CD8-positive, alpha-beta T cell (primary cell): ENCODE measurements at places on chromosomes 1 and 21.

GRCh38 chr1:46399307-46399706 lies 5.2 kb downstream of the FAAH start:
- DNase-seq = no peak

- DNase-seq = no peak
Observed at GRCh38 chr1:90220941-90221693, 226.2 kb downstream of the ZNF326 start.

DNA sequence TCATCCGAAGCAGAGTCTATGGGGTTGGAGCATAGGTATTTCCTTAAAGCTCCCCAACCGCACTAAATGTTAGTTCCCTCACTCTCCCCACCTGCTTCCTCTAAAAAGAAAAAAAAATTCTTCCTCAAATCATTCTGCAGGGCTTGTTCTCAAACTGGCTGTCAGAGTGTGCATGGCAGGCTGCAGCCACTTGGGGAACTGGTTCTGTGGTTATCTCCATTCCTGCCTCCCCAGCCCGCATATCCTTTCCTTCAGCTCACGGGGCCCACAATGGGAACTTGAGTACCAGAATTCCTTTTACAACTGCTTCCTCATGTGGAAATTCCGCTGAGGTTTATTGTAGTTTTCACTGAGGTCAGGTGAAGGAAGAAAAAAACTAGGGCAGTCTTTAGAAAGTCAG lies 159.2 kb downstream of the PIGK start:
- no peak for DNase-seq

DNA sequence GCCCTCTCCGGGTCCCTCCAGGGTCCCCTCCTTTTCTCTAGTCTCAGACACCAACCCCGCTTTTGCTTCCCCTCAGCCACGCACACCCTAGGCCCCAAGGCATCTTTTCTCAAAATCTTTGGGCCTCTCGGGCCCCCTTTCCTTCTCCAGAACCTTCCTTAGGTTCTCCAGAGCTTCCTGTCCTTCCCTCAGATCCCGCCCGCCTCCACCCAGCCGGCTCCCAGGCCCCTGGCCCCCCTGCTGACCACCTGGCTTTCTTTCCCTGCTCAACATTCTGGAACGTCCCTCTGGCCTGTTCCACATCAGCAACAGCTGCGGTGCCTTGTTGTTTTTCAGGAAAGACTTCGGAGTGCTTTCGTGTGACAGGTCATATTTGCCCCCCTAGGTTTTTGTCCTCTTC lies 1.2 kb downstream of the ZDHHC18 start:
- DNase-seq = no peak

DNA sequence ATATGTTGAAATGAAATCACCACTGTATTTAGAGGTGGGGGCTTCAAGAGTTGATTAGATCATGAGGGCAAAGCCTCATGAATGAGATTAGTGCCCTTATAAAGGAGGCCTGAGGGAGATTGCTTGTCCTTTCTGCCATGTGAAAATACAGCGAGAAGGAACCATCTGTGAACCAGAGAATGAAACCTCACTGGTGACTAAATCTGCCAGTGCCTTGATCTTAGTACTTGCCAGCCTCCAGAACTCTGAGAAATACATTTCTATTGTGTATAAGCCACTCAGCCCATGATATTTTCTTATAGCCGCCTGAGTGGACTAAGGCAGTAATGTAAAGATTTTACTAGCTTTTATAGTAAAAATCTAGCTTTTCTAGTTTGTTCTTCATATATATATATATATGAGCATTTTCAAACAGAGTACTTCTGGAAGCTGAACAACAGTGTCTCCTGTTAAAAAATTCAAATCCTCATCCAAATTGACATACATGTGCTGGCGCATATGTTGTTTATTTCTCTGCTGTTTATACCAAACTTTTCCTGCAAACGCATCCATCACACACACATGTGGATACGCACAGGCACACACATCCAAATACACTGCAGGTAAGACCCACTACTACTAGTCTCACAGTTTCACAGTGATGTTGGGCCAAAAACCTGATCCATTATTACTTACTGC lies 213.1 kb downstream of the RGS7 start:
- no peak for DNase-seq

DNA sequence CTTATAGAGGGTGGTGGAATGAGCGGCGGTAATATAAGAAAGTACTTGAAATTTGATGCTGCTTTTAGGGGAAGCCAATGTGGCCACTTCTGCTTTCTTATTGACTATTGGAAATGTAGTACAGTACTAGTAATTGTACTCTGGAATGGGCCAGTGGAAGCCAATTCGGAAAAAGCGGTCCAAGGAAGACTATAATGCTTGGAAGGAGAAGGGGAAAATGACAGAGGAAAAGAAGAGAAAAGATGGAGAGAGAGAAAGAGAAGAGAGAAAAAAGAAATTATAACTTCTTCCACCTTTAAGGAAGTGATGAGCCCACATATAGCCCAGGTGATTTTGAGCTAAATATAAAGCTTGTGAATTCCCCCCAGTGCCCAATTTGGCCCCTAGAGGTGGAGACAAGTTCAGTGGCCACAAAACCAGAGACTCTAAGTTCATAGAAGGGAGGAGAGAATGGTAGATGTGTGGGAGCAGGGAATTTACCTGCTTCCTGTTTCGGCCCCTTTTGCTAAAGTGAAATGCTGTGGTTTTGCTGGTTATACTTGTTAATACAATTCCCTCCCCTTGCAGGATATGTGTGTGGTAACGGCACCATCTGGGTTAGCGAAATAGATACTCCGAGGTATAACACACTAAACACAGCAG lies 35.7 kb upstream of the DUSP10 start:
- DNase-seq = peak; percentile 87

DNA sequence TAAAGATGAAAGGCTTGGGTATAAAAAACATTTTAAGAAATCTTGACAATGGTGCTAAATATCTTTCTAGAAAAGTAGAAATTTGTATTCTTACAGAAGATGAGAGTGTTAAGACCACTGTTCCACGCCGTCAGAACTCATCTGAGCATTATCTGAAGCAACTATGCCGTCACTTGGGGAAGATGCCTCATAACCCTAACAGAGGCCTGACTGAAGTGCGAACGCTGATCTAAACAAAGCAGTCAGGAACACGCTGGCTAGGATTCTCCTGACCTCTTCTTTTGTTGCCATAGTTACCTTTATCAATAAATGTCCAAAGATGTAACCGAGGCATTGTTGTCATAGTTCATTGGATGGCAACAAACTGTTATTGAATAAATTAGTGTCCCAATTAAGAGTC lies 612.4 kb downstream of the LTN1 start:
- no peak for DNase-seq

GRCh38 chr1:109527098-109527811 lies 12.4 kb upstream of the GPR61 start:
- no peak for DNase-seq

- DNase-seq = no peak
Observed at GRCh38 chr21:16330908-16331268, 601.1 kb downstream of the USP25 start.

DNA sequence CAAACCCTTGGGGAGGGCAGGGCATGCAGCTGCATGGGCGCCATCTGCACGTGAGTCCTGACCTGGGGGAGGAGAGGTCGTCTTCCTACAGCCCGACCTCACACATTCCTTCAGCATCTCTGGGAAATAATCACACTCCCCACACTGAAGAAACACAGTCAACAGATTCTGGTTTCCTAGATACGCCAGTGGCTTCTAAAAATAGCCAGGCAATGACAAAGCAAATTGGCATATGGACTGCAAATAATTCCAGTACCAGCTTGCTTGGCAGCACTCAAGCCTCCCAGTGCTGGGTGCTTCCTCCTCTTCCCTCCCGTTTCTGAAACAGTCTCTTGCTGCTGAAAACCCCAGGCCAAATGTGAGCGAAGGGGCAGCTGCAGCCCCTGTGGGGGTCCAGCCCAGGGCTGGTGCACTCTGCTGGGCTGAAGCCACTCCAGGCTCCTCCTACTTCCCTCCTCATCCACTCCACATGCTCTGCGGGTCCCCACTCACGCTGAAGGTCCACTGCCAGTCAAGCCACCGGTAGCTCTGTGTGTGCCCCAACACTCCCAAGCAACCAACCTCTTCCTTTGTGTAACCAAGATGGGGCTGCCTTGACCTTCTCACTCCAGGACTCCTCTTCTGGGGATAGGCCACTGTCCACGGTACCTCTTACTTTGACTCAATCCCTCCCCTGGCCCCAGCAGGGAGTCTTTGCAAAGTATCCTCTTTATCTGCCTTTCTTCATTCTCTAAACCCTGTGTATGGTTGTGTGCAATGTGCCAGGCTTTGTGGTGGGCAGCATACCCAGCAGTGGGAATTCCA lies 69.0 kb downstream of the KCND3 start:
- no peak for DNase-seq

- DNase-seq = no peak
Observed at GRCh38 chr1:53331446-53332185, 3.7 kb upstream of the LRP8 start.

- DNase-seq = peak; percentile 12
Observed at GRCh38 chr1:8015036-8015808, 10.9 kb downstream of the ERRFI1 start.

DNA sequence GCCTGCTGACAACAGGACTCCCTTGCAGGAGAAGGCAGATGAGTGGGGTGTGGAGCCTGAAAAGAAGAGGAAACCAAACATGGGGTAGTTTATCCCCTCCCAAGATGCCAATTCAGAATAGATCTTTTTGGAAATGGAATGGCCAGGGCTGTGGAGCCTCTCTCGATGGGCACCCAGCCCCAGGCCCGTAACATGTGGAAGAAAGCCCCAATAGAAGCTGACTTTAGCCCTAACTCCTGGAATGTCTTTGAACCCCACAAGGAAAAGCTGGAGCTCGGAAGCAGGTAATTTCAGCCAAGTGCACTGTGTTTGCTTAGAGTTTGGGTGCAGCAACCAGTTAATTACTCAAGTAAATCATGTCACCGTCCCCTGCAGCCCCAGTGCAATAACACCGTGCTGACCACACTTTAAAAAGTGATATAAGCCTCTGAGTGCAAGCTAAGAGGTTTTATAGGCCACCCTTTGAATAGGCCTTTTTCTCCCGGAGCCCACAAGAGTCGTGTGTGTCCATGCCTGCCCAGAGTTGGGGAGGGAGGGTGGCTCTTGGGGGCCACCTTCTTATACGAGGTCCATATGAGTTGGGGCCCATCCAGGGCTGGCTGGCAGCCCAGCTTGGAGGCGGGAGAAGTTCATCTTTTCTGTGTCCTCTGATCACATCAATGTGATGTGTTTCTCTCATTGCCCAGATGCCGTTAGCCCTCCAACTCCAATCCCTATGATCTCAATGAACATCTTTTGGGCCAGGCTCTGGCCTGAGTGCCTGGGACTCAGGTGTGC lies 153.2 kb downstream of the TRABD2B start:
- DNase-seq = no peak

- DNase-seq = peak; percentile 28
Observed at GRCh38 chr1:160779626-160780397, 16.2 kb upstream of the LY9 start.

DNA sequence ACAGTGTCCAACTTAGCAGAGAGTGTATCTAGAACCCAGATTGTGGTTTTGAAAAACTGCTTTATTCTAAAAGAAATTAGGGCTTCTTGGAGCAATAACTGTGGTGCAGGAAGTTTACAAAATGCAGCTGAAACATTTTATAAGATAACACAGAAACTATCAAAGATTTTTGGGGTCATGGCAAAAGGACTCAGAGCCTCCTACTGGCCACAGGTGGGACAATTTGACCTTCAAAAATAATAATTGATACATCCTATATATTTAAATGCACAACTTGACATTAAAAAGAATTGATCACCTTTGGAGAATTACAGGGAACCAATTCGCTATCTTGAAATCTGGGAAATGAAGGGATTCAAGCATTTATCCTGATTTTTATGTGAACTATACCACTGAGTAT lies 235.2 kb downstream of the RPS6KC1 start:
- no peak for DNase-seq

DNA sequence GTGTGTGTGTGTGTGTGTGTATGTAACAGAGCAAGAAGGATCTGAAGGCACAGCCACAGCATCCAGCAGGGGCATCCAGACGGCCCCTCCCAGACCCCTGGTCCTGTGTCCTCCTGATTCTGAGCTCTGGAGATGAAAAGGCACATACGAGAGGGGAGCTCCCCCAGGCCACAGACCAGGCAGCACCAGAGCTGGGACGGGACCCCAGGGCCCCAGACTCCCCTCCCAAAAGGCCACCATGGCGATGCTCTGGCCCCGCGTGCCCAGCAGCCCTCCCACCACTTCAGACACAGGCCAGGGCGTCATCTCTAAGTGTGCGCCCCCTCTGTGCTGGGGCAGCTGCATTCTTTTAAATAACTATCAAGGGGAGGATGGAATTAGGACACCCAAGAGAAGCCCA lies 245.8 kb downstream of the MATN1 start:
- no peak for DNase-seq

DNA sequence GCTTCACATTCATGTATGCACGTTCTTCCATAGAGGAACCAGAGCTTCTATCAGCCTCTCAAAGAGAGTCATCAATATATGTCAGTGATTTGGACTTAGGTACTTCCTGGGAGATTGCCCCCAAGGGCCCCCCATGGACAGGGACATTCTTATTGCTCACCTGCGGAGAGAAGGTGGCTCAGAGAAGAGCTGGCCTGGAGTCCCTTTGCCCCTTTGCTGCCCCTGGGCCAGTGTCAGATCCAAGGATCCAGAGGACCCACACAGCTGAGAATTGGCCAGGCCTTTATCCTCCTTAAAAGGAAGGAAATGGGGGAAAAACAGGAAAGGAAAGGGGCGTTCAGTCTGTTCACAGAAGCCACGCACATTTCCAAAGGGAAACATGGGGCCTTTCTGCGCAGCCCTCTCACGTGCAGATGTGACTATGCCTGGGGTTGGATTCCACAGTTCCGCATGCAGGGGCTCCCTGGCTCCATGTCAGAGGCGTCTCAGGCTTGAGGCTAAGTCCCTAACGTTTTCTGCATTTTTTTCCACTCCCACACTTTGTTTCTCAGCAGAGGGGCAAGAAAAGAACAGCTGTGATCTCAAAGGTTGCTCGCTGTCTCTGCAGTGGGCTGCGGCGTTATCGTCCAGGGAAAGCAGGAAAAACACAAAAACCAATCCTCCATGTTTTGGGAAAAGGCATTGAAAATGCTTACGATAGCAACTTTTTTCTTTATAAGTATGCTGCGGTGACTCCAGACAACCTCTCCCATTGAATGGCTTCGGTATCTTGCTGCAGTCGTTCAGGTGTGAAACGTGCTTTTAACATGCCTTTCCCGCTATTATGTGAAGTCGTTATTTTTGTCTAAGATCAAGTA lies 5.9 kb downstream of the C1orf226 start:
- no peak for DNase-seq

DNA sequence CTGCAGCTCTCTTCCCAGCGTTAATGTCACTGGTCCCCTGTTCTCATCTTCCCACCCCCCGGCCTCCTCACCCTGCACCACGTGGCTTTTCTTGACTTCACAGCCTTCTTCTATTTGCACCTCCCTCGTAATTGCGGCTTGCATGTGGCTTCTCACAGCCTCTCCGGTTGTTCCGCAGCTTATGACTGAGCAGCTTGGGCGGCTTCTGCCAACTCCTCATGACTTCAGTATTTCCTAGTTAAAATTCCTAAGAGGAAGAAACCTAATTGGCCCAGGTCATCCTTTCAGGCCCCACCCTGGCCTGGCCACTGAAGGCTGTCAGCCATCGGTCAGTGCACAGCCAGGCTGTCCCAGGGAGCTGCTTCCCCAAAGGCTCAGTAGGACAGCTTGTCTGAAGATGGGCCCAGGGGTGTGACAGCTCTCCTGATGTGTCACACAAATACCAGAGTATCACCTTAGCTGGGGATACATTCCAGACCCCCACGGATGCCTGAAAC lies 8.6 kb upstream of the RERE start:
- no peak for DNase-seq

GRCh38 chr1:108747898-108748297 lies 1.4 kb downstream of the STXBP3 start:
- no peak for DNase-seq
